ENCODE measurements at places on chromosomes 13 and 19.

DNA sequence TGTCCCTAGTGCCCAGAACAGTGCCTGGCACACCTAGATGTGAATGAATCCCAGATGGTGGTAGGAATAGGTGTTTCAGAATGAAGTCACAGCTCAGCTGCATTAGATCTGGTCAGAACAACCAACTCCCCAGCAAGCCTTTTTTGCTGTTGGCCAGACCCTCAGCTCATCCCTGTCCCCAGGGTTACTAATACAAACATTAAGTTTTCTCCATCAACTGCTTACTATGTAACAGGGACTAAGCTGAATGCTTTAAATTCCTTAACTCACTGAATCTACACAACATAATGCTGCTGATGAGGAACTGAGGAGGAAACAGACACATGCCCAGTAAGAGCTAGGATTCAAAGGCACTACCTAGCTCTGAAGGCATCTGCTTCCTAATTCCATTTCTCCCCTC lies 18.8 kb downstream of the SMG9 start:
- DNase-seq: no peak

DNA sequence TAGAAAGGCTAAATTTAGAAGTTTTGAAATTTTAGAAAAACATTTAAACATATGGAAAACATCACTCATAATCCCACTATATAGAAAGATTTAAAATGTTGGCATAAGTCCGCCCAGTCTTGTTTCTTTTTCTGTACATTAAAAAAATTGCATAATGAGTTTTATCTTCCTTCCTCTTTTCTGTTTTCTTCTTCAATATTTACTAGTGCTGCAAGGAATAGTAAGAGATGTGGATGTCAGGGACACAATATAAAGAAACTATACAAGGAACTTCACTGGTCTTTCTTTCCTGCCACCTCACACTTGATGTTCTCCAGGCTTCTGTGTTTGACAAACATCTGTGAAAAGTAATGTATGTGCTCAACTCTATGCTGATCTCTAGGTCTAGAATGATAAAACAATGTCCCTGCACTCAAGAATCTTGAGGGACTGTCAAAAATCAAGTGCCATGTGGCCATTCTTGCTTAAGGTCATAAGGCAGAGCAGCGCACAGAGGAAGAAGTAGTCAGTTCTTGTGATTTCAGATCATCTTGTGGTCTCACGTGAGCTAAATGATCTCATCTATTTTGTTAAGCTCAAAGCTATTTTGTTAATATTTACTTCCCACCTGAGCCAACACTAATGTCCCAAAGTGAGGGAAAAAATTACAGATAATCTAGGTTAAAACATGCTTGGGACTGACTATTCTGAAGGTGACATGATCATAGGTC lies 186.9 kb upstream of the OBI1 start:
- DNase-seq: no peak

DNA sequence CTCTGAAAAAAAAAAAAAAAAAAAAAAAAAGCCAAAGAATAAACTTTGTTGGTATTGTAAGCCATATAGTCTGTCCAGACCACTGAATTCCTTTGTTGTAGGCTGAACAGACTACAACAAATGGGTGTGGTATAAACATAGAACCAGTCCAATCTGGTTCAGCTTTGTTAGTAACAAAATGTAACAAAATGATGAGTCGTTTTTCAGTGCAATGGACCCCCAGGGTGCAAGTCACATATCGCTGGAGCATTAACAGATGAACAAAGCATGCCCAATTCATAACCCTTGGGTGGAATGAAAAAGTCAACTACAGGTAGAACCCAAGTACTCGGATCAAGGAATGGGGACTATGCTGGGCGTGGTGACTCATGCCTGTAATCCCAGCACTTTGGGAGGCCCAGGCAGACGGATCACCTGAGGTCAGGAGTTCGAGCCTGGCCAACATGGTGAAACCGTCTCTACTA lies 13.6 kb upstream of the FCHO1 start:
- DNase-seq: no peak

- DNase-seq: no peak
Measured at GRCh38 chr13:43303033-43303729, 279.8 kb downstream of the DNAJC15 start.

DNA sequence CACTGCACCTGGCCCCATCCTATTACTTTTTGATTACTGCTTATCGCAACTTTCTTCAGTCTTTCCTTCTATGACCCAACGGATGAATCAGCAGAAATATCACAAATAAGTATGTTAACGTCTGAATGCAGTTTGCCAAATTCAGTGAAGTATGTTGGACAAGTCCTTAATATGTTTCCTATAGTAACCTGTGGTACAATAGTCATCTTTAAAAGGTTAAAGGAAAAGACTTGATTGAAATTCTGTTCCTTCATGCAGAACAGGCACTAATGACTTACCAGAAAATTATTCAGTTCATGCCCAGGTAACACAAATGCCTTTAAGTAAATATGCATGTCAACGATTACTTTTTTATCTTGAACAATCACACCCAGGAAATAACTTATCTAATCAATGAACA lies 242.6 kb downstream of the KCTD12 start:
- DNase-seq: no peak

DNA sequence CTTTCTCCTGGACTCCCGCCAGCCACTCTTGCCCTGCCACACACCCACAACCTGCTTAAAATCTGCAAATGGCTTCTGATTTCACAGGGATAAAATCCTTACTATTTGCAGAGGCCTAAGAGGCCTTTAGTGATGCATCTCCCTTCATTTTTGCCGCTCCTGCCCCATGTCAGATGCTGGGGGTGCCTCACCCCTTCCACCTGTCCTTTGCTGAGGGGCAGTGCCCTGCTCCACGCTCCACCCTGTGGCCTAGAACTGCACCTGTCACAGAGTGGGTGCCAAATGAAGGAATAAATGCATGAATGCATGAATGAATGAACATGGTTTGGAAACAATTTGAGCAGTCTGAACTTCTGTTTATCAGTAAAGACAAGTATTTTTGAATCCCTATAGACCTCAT lies 34.1 kb upstream of the UQCRFS1 start:
- DNase-seq: no peak

- DNase-seq: peak; percentile 45
Measured at GRCh38 chr19:8161135-8161646, 11.8 kb upstream of the FBN3 start.

DNA sequence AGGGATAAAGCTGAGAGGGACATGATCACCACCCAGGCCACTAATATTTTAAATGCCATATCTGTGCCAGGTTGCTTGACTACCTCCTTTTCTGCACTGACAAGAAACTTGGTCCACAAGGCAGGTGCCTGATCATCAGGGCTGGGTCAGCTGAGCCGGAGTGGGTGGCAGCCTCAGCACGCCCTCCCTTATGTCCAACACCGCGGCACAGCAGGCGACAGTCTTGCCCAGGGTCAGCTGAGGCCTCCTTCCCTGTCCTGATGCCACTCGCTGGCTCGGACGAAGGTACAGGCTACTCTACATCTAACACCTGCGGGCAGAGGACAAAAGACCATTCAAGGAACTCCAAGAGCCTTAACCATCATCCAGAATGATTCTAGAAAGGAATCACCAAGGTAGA lies 16.9 kb downstream of the ZC3H4 start:
- DNase-seq: no peak

DNA sequence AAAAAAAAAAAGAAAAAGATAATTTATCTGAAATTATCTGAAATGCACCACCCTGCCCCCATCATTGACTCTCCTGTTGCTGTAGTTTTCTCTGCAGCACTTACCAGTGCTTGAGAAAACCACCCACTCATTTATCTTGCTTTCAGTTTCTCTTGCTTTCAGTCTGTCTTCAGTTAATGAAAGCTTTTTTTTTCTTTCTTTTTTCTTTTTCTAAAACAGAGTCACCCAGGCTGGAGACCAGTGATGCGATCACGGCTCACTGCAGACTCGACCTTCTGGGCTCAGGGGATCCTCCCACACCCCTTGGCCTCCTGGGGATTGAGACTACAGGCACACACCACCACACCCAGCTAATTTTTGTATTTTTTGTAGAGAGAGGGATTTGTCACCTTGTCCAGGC lies 4.3 kb upstream of the ACP5 start:
- peak; percentile 60 for DNase-seq

- DNase-seq: no peak
Measured at GRCh38 chr13:66807251-66807650, 422.9 kb downstream of the PCDH9 start.

DNA sequence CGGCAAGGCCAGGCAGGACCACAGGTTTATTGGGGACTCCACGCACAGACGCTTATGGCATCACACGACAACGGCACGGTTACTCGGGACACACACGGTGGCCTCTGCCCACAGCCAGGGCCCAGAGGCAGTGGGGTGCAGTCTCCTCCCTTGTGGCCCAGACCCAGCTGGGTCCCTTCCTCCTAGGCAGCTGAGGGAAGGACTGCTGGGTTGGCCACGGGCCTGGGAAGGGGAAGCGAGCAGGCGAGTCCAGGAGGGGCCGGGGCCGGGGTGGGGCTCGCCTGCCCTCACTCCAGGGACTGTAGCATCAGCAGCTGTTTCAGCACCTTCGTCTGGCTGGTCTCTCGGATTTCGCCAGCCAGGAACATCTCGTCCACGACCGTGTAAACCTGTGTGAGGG lies 12.5 kb downstream of the AP2S1 start:
- DNase-seq: no peak

DNA sequence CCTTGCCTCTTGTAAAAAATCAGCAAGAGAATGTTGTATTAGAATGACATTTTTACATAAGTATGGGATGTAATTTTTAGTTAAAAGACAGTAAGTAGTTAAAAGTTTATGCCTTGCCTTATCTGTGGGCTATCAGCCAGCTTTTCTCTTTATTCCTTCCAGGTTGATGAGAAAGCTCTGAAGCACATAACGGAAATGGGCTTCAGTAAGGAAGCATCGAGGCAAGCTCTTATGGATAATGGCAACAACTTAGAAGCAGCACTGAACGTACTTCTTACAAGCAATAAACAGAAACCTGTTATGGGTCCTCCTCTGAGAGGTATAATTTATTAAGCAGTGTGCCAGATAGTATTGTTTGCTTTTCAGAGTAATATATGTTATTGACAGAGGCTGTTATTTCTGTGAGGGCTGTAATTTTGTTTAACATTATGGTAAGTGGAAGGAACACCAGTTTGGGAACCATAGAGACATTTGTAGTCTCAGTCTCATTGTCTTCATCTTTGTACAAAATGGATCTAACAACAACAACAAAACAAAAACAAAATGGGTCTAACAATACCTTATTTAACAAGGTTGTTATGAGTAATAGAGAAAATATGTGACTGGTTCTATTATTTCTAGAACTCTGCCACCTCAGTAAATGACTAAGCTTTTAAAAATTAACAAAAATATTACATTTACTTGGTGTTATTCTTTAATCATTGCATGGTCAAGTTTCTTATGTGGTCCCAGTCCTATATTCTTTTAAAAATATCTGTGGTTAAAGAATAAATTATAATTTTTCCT lies 112.8 kb downstream of the TDRD3 start:
- no peak for DNase-seq

GRCh38 chr13:45269204-45269603 lies 68.4 kb upstream of the KCTD4 start:
- DNase-seq: no peak

GRCh38 chr19:10270180-10270615 lies 722 bp upstream of the ICAM1 start:
- DNase-seq: peak; percentile 90

DNA sequence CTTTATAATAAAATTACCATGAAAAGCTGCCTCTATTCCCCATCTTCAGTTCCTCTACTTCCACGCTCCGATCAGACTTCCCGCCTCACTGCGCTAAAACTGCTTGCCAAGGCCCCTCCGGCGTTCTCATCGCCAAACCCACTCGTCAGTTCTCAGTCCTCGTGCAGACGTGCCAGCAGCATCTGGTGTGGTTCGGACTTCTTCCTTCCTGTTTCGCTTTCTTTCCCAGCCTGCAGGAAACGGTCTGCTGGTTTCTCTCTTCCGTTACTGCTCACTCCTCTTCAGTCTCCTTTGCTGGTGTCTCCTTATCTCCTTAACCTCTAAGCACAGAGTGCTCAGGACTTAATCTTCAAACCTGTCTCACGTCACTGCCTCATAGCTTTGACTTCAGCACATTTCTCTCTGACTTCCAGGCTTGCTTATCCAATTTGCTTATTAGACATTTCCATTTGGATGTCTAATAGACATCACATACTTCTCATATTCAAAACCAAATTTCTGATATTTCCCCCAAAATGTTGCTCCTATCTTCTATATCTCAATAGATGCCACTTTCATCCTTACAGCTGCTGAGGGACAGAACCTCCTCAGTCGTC lies 40.3 kb downstream of the RCBTB2 start:
- peak; percentile 73 for DNase-seq

- DNase-seq: no peak
Measured at GRCh38 chr13:43077906-43078305, 54.5 kb downstream of the DNAJC15 start.

DNA sequence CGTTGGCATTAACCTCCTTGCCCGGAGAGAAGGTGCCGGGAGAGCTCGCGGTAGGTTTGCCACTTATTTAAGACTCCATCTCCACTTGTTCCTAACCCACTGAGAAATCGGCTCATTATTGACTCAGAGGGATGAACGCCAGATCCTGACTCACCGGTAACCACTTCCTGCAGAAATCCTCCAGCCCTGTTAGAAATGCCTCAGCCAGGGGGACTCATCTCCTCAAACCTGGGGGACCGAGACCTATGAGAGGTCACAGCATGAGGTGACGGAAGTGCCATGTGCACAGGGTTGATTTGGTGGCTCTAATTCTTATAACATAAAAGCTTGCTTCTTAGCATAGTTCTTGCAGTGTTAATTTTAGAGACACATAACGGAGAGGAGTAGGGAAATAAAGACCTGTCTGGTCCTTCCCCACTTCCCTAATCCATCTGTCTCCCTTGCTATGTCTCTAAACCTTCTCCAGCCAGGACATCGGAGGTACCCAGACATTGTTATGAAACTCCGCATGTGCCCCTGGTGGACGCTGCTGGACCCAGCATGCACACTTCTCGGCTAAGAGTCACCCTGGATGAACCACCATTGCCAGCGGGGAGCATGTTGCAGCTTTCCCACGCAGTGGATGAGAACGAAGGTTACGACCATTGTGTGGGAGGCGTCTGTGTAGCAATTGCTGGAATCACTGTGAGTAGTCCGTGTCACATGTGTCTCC lies 158.9 kb downstream of the EFNB2 start:
- DNase-seq: peak; percentile 20

DNA sequence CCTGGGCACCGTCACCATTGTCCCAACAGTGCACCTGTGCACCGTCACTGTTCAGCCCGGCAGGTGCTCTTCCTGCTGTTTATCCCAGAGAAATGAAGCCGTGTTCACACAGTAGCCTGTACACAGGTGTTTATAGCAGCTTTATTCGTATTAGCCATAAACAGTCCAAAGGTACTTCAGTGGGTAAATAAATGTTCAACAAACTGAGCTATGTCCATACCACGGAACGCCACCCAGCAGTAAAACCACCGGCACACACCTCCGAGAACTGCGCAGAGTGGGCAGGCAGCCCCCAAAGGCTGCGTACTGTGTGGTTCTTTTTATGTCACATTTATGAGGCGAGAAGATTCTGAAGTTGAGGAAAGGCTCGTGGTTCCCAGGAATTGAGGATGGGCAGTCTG lies 44.9 kb upstream of the DCUN1D2 start:
- no peak for DNase-seq

- peak; percentile 70 for DNase-seq
Measured at GRCh38 chr13:72726726-72727416, 558 bp downstream of the MZT1 start.

GRCh38 chr19:15048885-15049541 lies at the start of gene CASP14:
Gene CASP14, plus strand, starts transcription at chr19:15049480. Its CDS starts 2,772 bp downstream, at chr19:15052252.
- DNase-seq: no peak
